ENCODE measurements at places on chromosomes 6 and 20.

DNA sequence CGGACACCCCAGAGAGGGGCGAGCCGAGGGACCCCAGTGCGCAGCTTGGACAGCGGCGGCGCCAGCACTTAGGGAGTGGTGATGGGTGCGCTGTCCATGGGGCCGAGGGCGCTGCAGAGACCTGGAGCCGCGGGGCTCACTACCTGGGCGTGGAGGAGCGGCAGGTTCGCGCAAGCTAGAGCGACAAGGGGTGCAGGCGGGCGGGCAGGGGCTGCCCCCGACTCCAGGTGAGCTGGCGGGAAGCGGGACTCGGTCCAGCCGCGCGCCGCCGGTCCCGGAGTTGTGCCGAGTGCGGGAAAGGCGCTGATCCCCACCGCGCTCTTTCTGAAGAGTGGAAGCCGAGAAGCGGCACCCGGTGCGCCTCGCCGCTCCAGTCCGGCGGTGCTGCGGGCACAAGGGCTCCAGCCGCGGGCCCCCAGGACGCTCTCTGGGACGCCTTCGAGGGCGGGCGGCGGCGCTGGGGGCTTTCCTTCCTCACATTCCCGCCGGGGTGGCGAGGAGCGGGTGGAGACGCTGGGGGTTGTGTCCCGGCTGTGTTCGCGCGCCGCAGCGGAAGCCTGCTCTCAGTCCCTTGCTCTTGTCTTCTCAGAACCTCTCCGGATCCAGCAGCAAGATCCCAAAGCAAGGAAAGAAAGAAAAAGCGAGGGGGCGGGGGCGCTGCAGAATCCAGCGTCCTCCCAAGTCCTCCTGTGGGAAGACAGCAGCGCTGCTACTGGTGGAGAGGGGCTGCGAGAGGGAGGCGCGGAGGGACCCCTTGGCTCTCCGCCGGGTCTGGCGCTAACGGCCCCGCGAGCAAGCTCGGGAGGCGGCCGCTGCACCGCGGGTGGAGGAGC is at the start of gene B3GAT2:
TSS of gene B3GAT2 (minus strand) at position 610 of the 833 bp plus-strand sequence. CDS start 631 bp downstream, outside the sequence.
- DNase-seq, result peak; percentile 54

DNA sequence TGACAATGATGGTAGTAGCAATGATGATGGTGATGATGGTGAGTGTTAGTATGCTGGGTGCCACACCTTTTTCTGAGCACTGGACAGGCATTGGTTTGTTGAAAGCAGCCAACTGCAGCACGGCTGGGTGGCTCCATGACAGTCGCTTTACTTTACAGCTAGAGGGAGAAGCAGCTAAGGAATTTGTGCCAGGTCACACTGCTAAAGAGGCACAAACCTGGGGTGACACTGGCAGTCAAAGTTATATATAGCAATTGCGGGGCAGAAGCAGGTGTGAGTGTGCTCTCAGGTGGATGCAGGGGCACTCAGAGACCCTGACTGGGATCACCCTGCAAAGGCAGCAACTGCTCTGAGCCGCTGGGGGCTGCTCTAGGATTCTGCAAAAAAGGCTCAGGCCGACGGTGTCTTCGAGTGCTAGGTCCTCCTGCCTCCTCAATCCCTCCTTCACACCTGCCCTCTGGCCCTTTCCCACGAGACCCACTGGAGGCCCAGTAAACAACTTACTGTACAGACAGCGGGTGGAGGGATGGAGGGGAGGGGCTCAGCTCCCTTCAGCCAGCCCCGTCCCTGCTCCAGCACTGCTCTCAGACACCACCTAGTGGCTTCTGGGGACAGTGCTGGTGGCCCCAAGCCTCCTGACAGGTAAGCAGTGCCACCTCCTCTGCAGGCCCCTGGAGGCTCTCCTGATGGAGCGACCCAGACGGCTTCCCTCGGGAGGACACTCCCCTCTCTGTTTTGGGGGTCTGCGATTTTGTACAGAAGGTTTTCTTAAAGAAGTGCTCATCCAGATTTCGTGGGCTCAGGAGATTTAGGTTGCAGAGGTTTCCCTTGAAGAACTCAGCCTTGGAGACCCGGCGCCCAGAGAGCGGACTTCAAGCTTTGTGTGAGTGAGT is 4.4 kb upstream of the RPS21 start:
- DNase-seq, result peak; percentile 91

DNA sequence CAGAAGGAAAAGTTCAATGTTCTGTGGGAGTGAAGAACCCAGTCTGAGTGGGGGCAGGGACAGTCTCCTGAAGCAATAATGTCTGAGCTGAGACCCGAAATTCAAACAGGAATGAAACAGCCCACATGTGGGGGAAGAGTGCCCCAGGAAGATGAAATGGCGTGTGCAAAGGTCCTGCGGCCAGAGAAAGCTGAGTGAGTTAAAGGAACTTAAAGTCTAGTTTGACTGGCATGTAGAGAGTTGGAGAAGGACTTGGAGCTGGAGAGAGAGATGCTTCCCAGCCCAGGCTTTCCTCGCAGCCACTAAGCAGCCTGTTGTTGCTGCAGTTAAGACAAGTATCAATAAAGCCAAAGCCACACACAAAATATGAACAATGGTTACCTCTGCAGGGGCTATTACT is 38.0 kb upstream of the MDGA1 start:
- no peak for DNase-seq

DNA sequence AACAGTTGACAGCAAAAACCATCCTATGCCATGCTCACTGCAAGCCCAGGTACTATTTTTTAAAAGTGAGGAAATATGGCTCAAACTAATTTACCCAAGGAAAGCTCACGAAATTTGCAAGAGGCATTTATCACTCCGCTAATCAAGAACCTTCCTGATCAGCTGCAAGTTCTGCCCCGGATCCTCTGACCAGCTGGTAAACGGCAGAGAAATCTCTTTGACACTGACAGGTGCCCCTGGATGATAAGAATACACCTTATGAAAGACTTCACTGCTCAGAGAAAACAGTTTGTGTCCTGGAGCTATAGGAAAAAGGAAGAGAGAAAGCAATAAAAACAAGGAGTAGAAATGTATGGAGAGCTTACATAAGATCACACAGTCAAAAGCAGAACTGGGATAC is 6.4 kb downstream of the CNKSR3 start:
- DNase-seq, result no peak

DNA sequence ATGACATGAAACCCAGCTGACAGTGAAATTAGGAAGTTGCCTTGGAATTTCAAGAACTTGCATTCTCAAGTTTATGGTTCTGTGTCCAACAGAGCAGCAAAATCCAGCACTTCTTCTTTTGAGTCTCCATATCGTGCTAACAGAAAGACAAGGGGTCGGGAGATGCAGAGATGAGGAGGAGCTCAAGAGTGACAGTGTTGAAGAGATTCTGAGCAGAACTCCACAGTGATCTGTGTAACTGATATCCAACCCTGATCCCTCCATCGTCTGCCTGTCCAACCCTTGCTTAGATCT is 21.2 kb upstream of the BTN1A1 start:
- DNase-seq, result no peak

GRCh38 chr20:35326021-35326739 is 34.0 kb upstream of the FAM83C start:
- DNase-seq, result no peak

DNA sequence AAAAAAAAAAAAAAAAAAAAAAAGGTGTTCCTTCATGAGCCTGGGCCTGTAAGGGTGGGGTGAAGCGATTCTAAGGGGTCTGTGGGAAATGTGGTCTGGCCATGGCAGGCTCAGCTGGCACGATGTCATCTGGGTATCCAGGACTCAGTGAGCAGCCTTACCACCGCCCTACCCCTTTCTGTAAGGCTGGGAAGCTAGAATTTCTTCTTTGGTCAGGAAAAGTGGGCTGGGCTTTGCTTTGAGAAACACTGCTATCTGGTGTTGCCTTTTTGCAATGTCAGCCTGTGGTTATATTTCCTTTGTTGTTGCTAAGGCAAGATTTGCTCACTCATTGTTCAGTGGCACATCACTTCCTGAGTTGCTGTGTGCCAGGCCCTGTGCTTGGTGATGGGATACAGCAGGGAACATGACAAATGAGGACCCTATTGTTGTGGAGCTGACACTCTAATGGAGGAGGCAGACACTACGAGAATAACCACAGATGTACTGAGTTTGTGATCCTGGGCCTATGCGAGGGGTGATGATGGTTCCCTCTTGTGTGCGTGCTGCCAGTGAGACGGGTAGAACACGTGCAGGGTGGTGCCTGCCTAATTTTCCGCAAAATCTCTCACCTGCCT is 45.9 kb upstream of the ZNFX1 start:
- DNase-seq, result peak; percentile 50

DNA sequence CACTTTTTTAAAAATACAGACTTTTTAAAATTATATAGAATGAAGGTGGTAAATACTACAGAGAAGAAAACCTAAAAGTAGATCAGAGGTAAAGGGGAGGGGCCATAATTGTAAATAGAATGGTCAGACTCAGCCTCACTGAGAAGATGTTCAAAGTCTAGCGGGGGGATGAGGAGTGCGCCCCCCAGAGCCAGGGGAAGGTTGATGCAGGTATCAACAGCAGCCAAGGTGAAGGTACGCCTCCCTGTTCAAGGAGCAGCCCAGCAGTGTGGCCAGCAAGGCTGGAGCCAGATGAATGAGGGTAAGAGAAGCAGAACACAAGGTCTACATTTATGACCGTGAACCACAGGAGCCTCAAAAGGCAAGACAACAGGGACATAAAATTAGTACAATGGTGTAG is 204.1 kb downstream of the PTPRT start:
- no peak for DNase-seq

DNA sequence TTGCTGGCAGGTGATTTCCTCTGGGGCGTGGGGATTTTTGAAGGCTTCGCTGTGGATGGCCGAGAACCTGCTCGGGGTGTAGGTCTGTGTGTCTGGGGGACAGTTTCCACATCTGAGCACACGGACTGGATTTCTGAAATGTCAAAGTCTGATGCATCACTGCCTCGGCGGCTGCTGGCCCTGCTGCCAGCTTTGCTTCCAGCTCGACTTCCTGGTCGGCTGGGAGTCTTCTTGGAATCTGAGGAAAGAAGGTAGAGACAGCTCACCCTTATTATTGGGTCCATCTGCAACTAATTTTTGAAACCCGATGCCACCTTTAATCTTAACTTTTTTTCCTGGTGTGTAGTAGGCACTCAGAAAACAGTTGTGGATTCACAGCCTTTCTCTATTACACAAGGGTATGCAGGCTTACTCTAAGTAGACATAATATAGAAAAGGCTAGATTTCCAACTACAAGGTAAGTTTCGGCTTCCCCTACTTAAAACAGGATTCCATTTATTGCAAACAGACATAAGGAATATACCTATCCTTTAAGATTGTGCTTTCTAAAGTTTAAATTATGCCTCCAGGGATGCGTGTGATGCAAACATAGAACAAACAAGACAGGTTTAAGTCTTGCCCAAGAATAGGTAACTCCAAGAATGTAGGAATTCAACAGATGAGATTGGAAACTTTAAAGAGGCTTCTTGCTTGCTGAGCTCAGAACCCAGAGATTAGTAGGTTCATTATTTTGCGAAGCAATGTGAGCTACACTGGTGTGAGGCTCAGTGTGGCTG is 183.5 kb downstream of the DST start:
- no peak for DNase-seq

- no peak for DNase-seq
Measured at GRCh38 chr20:16321291-16321690, 252.0 kb downstream of the KIF16B start.

DNA sequence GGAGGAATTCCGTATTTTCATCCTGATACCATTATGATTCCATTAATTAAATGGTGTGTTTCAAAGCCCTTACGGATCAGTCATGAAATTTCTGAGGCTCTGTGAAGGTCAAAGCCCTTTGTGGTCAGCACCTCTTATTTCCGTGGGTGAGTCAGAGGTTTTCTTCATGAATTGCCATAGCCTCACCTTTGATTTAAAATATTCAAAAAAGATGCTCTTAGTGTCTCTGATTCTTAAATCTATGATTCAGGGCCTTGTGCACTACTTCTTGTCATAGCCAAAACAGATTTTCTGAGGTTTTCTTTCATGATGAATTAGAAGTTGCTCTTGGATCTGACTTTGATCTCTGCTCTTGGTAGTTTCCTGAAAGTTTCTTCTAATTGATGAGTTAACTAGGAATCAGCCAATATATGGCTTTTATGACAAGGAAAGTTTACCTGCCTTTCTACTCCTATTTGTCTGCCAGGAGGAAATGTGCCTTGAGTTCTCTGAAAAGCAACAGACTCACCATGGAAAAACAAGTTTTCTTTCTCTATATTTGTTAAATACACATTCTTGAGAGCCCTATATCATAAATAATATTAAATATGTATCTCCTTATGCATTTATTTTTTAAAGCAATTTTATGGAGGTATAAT is 613.0 kb downstream of the UTRN start:
- no peak for DNase-seq

DNA sequence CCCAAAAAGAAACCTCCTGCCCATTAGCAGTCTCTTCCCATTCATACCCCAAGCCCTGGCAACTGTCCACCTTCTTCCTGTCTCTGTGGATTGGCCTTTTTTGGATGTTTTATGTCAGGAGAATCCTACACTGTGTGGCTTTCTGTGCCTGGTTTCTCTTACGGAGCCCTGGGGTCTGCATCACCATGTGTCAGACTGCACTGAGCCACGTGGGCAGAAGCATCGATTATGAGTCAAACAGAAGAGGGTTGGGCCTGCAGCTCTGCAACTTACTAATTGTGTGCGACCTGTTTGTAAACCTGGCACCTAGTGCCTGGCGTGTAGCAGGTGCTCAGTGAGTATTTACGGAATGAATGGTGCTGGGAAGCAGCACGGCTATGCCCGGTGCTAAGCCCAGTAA is 62.6 kb downstream of the IGF2R start:
- no peak for DNase-seq

- peak; percentile 36 for DNase-seq
Measured at GRCh38 chr20:41697861-41698559, 79.8 kb upstream of the CHD6 start.

DNA sequence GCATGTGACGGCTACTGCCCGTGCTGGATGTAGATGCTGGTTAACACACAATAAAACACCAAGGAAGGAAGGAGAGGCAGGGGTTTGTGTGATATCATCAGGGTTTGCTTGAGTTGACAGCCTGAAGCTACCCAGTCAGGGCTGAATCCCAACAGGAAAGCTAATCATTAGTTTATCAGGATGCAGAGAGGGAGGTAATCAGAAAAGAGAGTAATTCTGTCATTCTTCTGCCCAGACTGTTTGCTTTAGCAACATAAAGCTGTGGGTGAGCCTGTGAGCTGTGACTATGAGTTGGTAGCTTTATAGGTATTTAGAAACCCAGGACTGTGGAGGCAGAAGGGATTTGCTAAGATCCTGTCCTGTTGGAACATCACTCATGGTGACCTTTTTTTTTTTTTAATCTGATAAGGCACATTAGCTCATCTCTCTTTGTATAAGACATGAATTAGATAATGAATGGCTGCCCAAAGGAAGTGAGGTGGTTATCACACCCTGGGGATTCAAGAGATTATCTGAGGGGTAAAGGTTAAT is 79.3 kb downstream of the CAP2 start:
- peak; percentile 47 for DNase-seq

GRCh38 chr6:21098744-21099143 is 494.8 kb upstream of the SOX4 start:
- DNase-seq, result no peak

GRCh38 chr20:10040070-10040975 is 5.5 kb downstream of the ANKEF1 start:
- no peak for DNase-seq

GRCh38 chr6:108123481-108123929 is 42.3 kb upstream of the NR2E1 start:
- peak; percentile 16 for DNase-seq

- DNase-seq, result no peak
Measured at GRCh38 chr6:147222160-147222838, 18.1 kb downstream of the STXBP5 start.

Data from ELF-1 (cell line).